ENCODE measurements at places on chromosomes 7 and 10.

DNA sequence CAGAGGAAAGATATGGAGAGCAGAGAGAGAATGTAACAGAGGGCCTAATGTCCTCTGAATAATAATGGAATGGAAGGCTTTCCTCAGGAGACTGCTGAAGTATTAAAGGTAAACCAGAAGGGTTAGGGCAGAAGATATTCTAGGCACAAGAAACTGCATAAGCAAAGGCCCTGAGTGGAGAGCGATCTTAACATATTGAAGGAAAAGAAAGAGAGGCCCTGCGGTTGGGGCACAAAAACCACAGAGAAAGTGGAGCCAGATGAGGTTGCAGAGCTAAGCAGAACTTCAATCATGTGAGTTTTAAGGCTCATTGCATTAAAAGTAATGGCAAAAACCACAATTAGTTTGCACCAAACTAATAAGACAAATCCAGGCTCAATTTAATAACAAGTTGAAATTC, 115.8 kb upstream of the VSTM2A start:
- DNase-seq, result no peak

GRCh38 chr10:12041766-12042408, 722 bp downstream of the UPF2 start:
- DNase-seq, result peak; percentile 12

DNA sequence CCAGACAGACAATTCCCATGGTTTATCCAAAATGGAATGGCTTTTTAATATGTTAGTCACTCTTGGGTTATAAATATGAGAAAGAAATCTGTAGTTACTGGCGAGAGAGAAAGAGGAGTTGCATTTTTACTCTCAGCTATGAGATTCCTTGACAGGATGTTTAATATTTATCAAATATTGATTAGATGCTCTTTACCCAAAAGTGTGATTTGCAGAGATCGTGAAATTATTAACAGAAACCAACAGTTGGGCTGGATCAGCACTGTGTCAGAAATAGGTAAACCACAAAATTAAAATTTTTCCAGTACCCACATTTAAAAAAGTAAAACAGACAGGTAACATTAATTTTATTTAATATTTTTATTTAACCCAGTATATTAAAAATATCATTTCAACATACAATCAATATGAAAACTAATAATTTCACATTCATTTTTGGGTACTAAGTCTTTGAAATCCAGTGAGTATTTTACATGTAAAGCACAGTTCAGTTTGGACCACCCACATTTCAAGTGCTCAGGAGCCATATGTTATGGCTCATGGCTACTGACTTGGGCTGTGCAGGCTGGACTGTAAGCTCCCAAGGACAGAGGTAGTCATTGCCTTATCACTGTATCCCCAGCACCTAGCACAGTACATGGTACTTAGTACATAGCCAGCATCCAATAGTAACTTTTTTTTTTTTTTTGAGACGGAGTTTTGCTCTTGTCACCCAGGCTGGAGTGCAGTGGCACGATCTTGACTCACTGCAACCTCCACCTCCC, 42.5 kb downstream of the KLHDC10 start:
- no peak for DNase-seq

DNA sequence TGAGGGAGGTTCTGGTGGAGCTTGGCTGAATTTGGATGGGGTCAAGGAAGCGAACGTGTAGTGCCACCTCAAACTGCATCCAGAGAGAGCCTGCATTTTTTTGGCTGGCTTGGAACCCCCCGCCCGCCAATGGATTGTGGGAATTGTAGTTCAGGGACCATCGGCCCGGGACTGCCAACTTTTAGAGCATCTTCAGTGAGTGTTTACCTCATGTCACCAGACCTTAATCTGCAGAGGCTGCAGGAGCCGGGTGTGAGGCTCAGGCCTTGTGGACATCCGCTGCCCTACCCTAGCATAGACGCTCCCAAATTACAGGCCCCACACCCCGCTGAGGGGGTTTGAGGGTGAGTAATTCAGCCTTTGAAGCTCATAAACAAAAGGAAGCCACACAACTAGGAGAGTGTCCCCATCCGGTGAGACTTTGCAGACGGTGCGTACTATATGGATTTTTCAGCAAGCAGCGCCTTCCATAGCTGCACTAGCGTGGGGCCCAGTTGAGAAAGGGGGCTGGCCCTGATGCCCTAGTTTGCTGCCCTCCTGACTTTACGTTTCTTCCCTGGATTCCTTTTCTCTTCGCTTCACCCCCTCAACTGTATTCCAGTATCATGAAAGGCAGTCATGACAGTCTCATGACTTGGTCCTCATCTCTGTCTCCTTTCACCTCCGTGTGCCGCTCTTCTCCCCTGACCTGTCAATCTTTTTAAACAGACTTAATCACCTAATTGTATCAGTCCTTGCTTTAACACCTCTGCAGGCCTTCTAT, 717 bp downstream of the CNPY4 start:
- DNase-seq, result peak; percentile 58

Data from fibroblast of gingiva (primary cell).